GM03348 (cell line): ENCODE measurements at places on chromosomes 11 and 22.

GRCh38 chr11:121793916-121794315 lies 322.1 kb downstream of the BLID start:
- DNase-seq = no peak

DNA sequence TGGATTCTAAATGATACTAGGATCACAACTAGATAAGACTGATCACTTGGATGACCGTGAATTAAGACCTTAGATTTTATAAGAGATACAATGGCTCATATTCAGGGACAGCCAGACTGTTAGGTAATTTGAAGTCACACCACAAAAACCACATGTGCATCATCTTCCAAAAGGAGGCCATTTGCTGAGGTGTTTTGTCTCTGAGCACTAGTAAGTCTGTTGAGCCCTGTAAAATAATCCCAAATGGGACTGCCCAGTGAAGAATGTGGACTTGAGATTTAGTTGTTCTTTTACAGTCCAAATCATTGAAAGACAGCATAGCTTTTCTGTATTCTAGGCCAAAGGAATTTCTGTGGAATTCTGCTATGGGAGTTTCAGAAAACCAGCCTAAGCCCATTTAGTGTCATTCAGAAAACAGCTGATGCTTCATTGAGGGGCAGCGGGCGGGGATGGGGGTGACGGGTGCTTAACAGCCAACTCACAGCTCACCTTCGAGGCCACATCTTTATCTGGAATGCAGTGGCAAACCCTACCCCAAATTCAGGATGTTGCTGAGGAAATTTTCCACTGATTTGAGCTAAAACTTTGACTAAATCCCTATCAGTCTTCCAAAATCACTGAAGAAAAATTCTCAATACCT lies 80.1 kb upstream of the BIRC3 start:
- DNase-seq = peak; percentile 43

DNA sequence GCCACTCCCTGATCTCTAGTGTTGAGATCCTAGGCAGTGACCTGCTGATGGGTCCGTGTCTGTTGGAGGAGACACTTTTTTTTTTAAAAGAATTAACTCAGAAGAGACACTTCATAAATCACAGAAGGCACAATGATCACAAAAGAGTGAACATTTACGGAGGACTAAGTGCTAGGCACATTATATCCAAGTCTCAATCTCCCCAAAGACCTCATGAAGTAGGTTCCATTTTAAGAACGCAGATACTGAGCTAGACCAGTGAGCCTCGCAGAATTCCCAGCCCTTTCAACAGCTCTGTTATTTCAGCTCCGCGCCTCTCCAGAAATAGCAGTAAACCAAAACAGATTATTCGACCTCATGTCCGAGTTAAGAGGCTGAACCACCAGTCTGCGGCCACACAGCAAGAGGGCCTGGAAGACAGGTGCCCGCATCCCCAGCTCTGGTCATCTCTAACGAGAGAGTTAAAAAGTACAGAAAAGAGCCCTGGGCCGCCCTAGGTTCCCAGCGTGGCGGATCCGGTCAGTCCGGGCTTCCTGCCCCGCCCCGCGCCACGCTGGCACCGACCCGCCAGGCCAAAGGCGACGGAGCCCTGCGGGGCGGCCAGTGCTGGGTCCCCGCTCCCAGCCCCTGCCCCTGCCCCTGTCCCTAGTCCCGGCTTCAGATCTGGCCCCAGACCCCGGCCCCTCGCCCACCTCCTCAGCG lies 612 bp downstream of the XBP1 start:
- DNase-seq = peak; percentile 86

- DNase-seq = no peak
Observed at GRCh38 chr11:110859998-110860397, 147.8 kb upstream of the ARHGAP20 start.

- no peak for DNase-seq
Observed at GRCh38 chr11:61082931-61083531, 19.3 kb upstream of the CD5 start.

DNA sequence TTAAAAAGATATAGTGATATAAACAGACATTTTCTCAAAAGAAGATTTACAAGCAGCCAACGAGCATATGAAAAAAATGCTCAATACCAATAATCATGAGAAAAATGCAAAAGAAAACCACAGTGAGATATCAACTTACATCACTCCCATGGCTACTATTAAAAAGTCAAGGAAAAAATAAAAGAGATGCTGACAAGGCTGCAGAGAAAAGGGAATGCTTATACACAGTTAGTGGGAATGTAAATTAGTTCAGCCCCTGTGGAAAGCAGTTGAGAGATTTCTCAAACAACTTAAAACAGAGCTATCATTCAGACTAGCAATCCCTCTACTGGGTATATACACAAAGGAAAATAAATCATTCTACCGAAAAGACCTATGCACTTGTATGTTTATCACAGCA lies 97.1 kb upstream of the CARD18 start:
- no peak for DNase-seq

DNA sequence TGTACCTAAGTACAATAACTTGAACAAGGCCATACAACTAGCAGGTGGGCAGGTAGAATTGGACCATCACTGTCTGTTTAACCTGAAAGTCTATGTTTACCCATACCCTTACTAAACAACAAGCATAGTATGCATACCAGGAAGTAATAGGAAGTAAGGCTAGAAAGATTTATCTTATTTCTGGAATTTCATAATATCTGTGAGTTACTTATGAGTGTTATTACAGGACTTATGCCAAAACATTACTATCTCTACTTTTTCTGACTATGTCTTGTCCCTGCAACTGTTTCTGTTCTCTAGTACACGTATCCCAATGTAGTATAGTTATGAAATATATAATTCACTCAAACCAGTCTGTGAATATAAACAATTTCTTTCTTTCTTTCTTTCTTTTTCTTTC lies 1400.8 kb upstream of the TENM4 start:
- DNase-seq = no peak

GRCh38 chr11:11965192-11965591 lies 43.2 kb downstream of the DKK3 start:
- no peak for DNase-seq

- no peak for DNase-seq
Observed at GRCh38 chr22:28077166-28077565, 158.1 kb upstream of the PITPNB start.

- no peak for DNase-seq
Observed at GRCh38 chr11:8533332-8533731, 60.7 kb downstream of the STK33 start.

- no peak for DNase-seq
Observed at GRCh38 chr11:108914981-108915380, 250.1 kb downstream of the DDX10 start.

- peak; percentile 44 for DNase-seq
Observed at GRCh38 chr11:17267576-17267975, 9.0 kb upstream of the NUCB2 start.

DNA sequence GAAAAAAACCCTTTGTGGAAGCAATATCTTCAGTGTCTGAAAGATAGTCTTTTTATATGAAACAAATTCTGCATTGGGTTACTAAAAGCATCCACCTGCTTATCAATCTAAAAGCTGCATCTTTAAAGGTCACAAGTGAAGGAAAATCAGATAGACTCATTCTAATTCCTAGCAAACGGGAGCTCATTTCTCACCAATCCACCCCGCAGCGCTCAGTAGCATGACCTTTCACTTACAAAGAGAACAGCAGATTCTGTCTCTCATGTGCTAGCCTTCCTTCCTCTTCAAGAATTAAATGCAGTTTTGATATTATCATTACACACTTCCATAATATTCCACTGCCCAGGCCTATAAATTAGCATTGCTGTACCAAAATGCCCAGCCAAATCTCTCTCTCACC lies 212.9 kb downstream of the CADM1 start:
- no peak for DNase-seq

DNA sequence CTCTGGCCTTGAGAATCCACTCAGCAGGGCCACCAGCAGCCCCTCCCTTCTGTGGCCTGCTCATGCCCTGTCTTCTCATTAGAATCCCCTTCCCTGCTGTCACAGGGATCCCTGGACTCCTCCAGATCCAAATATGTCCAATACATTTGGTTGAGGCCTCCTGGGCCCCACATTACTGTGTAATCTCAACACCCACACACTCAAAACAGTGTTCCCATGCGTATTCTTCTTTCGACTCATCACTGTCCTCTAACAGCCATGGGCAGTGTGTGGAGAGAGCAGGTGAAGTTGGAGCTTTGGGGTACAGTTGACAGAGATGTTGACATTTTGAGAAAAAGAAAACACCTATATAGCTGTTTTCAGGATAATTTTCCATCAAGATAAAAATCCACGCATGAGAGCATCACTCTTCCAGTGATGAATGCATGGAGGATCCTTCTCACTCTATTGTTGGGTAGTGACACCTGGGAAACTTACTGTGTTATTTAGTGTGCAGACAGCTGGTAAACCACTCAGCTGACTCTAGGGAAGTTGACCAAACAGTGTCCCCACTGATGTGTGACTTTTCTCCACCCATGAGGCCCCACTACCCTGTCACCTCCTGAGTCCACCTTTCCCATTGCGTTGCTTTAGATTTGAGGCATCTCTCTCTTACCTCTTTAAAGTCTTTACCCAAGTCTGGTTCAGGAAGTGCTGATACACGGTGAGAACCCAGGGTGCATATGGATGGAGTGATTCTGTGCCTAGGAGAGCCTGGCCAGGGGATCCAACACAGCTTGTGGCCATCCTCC lies 28.7 kb upstream of the VPREB1 start:
- DNase-seq = no peak

- no peak for DNase-seq
Observed at GRCh38 chr11:45440111-45440510, 154.0 kb upstream of the SYT13 start.

DNA sequence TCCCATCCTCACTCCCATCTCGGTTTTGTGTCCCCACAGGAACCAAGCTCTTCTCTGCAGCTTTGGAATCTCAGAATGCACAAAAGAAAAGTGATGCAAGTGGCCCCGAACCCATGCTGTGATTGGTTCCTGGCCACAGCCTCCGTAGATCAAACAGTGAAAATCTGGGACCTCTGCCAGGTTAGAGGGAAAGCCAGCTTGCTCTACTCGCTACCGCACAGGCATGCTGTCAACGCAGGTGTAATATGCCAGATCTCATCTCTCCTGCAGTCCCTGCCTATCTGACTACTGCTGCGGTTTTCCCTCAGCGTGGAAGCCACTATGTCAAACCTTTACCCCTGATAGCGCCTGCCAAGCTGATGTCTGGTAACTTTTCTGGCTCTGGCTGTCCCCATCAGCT lies 200.5 kb upstream of the LRRC4C start:
- DNase-seq = no peak

GRCh38 chr11:60761436-60762190 lies 4.9 kb downstream of the MS4A15 start:
- DNase-seq = no peak

GRCh38 chr11:86196085-86196696 lies 48.4 kb upstream of the EED start:
- DNase-seq = no peak

GRCh38 chr11:79249295-79249993 lies 191.4 kb downstream of the TENM4 start:
- DNase-seq = peak; percentile 28

- peak; percentile 22 for DNase-seq
Observed at GRCh38 chr11:130738611-130739010, 177.7 kb downstream of the SNX19 start.

DNA sequence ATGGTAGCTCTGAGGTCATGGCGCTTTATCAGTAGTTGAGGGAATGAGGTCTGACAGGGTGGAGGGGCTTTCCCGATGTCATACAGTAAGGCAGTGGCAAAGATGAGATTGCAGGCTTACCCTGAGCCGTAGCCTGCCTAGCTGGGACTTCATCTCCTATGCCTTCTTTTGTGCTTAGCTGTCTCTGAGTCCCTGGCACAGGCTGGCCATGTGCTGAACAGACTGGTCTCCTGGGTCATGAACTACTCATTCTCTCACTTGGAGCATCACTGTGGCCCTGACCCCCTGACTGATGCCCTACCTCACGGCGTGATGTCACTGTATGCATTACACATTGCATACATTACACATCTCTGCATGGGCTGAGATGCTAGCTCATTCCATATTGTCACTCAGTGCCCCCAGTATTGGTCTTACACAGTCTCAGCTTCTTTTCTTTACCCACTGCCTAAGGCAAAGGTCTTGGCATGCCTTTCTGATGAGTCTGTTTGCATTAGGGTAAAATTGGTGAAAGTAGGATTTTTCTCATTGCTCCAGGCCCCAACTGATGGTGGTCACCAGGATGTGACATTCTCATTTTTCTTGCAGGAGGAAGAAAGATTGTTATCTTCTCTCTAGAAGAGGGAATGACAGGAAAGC lies 389.4 kb upstream of the CADM1 start:
- DNase-seq = no peak

- no peak for DNase-seq
Observed at GRCh38 chr11:20261526-20261925, 101.3 kb upstream of the DBX1 start.

GRCh38 chr11:74442636-74443035 lies 24.7 kb downstream of the KCNE3 start:
- DNase-seq = no peak

- peak; percentile 76 for DNase-seq
Observed at GRCh38 chr22:39820256-39820655, 73.3 kb downstream of the ENTHD1 start.

- DNase-seq = no peak
Observed at GRCh38 chr11:57905439-57905838, 118.2 kb upstream of the OR9Q1 start.

DNA sequence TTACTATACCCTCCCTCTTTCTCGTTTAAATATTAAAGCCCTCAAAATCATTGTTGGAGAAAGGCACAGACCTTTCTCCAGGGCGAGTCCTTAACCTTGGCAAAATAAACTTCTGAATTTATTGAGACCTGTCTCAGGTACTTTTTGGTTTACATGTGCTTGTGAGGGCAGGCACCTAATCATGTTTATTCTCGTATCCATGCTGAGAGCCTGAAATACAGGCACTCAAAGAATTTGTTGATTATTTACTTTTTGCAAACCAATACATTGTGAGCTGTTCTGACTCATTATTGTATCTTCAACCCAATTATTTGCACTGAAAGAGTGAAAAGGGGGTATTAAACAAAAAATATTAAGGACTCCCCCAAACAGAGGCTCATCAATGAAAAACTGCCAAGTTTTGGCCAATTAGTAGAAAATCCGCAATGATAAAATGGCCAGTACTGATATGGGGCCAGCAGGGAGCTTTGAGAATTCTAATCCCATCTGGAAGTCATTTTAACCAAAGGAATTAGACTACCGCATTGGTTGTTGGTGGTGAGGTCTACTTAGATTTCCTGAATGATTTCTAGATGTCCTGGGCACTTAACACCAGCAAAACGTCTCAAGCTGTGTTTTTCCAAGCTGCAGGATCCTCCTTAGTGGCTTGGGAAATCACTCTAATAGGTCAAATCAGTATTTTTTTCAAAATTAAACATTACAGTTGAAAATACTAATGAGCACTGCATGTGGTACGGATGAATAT lies 157.3 kb downstream of the SWAP70 start:
- DNase-seq = no peak

GRCh38 chr11:34614344-34615104 lies 6.4 kb upstream of the EHF start:
- peak; percentile 31 for DNase-seq

DNA sequence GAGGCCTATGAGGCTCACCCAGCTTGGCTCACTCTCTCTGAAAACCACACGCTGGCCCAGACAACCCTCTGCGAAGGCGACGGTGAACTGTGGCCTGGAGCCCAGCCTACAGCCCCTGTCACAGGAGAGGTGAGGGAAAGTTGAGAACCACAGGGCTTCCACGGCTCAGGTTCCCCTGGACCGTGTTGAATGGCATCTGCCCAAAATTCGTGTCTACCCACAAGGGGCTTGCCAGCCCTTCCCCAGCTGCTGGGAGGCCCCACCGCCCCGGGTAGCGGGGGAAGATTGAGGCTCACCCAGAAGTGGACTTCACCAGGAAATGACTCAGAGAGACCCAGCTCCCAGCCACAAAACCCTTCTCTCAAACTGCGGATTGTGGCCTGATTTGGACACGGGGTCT lies 197.1 kb downstream of the CTTN start:
- no peak for DNase-seq
